ENCODE measurements at places on chromosomes 11 and 22. TPM values are rescaled to one million over a fixed set of nuclear protein-coding genes. Genes with fewer than 3 reads are reported as not detected.

The MYEOV gene
- total RNA-seq = not detected

DNA sequence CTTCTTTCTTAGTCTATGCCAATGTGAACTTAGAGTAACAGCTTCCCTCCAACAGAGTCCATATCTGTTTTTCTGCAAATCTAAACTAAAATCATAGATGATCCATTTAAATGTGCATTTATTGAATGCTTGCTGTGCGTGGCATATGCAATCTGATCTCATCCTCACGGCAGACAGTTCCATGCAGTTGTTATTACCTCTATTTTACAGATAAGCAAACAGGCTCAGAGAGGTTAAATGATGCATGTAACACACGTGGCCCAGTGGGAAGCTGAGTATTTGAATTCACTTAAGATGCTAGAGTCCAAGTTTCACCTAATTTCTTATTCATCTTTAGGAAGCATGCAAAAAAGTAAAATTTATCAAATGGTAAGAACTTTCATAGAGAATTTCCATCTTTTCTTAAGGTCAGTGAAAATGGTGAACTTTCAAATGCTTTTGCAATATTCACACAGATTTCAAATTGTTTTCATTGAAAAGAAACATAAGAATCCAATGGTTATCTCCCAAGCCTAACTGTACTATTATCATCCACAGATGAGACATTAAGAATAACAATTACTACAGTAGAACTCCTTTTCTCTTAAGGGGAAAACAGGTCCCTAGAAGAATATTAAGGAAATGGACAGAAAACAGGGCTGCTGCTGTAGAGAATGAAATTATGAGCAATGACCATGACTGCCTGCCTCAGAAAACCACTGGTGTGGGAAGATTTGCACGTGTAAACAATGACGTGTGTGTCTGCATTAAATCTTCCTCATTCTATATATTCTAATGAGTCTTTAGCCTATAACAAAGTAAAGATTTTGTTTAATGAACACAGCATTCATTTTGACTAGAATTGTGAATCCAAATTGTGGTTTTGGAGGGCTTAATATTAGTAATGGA is 1171.3 kb downstream of the LRRC4C start:
- H3K4me1 ChIP-seq = no peaks in the 10 kb centered on the region
- H3K36me3 ChIP-seq = no peaks in the 10 kb centered on the region
- H3K27ac ChIP-seq = no peak overlapping the region
- DNase-seq = no peak
- H3K27me3 ChIP-seq = no peaks in the 10 kb centered on the region

DNA sequence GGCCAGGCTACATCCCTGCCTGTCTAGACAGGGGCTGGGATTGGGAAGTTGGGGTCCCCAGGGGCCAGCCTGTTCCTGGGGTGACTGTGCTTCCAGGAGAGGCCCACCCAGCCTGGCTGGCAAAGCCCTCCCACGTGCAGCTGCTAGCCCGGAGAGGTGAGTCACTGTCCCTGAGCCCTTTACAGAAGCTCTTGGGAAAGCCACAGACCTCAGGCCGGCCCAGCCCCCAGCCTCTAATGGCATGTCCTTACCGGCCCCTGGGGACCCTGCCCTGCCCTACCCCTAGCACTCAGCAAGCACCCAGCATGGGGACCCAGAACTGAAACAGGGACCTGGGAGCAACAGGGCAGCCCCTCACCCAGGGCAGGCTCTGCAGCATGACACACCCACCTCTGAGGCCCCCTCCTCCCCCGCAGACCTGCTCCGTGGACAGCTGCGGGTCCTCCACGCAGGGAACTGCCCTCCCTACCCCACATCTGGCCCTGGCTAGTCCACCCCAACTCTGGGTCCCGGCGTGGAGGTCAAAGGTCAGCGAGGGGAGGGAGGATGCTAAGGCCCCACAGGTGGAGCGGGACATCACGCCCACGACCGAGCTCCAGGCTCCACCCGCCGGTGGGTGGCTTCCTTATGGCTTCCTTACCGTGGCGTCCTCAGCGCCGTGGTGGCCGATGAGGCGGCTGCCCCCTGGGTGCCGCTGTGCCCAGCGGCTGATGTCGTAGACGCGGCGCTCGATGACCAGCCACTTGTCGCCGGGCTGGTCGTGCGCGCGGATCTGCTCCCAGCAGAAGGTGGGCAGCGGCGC is 615 bp downstream of the FADS3 start:
- H3K27me3 ChIP-seq = no peaks in the 10 kb centered on the region
- H3K27ac ChIP-seq = peak overlapping the region; percentile 96
- DNase-seq = peak; percentile 89

GRCh38 chr22:45602004-45602733 is 69.5 kb upstream of the ATXN10 start:
- H3K27me3 ChIP-seq = no peaks in the 10 kb centered on the region
- peaks cover 5% of the 10 kb centered on the region for H3K36me3 ChIP-seq
- no peak overlapping the region for H3K4me3 ChIP-seq
- no peak for DNase-seq
- no peaks in the 10 kb centered on the region for H3K4me1 ChIP-seq

- H3K4me3 ChIP-seq = no peak overlapping the region
- H3K27ac ChIP-seq = no peak overlapping the region
- no peak for DNase-seq
- no peaks in the 10 kb centered on the region for H3K36me3 ChIP-seq
- no peaks in the 10 kb centered on the region for H3K4me1 ChIP-seq
These were observed 12.9 kb upstream of the MRGPRE start for GRCh38 chr11:3245071-3245470.

The AP2A2 gene
- 41.7 TPM for total RNA-seq

DNA sequence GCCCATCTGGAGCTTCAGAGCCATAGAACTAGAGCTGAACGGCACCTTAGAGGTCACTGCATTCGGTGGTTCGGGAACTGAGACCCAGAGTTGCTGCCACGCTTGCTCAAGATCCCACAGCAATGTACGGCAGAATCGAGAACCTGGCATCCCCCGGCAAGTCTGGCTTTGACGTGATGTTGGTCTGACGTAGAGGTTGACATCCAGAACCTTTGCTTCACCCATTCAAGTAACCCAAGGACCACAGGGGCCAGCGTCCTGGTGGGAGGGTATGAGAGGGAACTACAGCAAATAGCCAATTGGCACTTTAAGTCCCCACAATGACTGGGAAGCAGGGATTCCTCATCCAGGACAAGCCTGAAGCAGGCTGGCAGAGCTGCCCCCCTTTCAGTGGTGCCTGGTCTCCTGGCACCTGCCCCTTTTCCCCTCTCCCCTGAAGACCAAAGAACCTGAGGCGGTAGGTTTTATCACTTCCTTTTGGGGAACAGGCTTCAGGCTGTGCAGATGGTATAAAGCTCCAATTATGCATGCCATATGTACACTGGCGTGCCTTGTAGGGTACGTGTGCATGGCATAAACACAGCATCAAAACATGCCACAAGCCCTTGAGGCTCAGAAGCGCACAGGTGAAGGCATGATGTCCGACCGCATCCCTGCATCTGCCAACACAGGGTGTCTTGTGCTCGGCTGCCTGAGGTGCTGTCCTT is 15.3 kb upstream of the TEF start:
- peak; percentile 61 for DNase-seq
- H3K4me3 ChIP-seq = peak overlapping the region; percentile 47

The PLEKHB1 gene
- 13.0 TPM for total RNA-seq

- H3K4me3 ChIP-seq = no peak overlapping the region
- H3K27ac ChIP-seq = peak overlapping the region; percentile 71
- H3K27me3 ChIP-seq = no peaks in the 10 kb centered on the region
These were observed 99.5 kb downstream of the CCDC81 start for GRCh38 chr11:86473991-86474833.

DNA sequence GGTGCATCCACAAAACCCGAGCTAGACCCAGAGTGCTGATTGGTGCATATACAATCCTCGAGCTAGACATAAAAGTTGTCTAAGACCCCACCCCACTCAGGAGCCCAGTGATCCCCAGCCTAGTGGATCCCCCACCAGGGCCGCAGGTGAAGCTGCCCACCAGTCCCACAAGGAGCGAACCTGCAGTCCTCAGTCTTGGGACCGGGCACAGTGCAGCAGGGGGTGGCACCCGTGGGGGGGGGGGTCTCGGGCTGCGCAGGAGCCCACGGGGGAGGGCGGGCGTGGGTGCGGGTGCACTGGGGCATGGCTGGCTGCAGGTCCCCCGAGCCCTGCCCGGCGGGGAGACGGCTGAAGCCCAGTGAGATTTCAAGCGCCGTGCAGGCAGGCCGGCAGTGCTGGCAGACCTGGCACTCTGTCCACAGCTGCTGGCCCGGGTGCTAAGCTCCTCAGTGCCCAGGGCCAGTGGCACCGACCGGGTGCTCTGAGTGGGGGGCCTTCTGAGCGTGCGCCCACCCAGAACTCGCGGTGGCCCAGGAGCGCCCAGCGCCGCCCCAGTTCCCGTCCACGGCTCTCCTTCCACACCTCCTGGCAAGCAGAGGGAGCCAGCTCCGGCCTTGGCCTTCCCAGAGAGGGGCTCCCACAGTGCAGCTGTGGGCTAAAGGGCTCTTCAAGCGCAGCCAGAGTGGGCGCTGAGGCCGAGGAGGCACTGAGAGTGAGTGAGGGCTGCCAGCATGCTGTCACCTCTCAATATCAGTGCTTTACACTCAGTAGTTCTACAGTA is 989.1 kb downstream of the FAM181B start:
- no peaks in the 10 kb centered on the region for H3K4me1 ChIP-seq
- no peak for DNase-seq
- no peak overlapping the region for H3K4me3 ChIP-seq
- no peaks in the 10 kb centered on the region for H3K27me3 ChIP-seq

DNA sequence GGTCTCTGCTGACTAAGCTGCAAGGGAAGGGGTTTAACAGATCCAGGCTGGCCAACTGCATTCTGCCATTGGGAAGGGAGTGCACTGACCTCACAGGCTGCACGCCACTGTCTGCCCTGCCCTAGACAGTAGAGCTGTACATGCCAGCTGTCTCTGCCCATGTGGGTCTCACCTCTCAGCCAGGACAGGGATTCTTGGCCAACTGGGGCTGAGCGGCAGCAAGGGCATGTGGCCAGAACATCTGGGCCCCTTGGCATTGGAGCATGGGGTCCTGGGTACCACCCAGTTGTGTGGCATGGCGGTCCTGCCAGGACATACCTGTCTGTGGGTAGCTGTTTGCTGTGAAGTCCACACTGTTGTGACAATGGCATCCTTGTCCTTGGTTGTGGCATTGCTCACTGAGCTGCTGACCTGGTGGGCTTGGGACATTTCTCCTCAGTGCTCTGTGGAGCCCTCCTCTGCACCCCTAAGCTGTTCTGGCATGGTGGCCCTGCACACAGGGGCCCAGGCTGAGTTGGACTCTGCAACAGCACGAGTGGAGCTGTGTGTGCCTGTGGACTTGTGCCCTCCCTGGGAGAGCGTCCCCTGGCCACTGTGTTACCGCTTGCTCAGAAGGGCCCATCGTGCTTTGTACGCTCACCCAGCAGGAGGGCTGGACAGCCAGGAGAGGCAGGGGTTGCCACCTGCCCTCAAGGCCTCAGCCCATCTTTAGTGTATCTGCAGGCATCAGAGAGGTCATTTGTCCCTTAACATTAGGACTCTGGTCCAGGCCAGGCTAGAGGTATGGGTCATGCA is 46.7 kb downstream of the MED15 start:
- H3K27me3 ChIP-seq = no peaks in the 10 kb centered on the region
- peaks cover 17% of the 10 kb centered on the region for H3K36me3 ChIP-seq
- peak overlapping the region; percentile 86 for H3K27ac ChIP-seq
- H3K4me1 ChIP-seq = no peaks in the 10 kb centered on the region
- no peak for DNase-seq

DNA sequence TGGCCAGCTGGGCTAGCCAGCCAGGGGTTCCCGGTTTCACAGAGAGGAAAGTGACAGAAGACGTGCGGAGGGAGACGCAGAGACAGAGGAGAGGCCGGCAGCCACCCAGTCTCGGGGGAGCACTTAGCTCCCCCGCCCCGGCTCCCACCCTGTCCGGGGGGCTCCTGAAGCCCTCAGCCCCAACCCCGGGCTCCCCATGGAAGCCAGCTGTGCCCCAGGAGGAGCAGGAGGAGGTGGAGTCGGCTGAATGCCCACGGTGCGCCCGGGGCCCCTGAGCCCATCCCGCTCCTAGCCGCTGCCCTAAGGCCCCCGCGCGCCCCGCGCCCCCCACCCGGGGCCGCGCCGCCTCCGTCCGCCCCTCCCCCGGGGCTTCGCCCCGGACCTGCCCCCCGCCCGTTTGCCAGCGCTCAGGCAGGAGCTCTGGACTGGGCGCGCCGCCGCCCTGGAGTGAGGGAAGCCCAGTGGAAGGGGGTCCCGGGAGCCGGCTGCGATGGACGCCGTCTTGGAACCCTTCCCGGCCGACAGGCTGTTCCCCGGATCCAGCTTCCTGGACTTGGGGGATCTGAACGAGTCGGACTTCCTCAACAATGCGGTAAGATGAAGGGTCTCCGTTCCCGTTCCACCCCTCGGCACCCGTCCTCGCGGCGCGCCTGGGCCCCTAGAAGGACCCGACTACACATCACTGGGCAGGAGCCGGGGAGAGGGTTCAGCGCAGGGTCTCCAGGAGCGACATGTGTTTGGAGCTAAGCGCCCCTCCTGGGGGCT is at the start of gene CREB3L1:
TSS of gene CREB3L1 (plus strand) at position 41 of the 765 bp plus-strand sequence. CDS start at position 491, 450 bp downstream.
- DNase-seq = no peak
- no peaks in the 10 kb centered on the region for H3K36me3 ChIP-seq
- H3K4me1 ChIP-seq = peaks cover 83% of the 10 kb centered on the region

DNA sequence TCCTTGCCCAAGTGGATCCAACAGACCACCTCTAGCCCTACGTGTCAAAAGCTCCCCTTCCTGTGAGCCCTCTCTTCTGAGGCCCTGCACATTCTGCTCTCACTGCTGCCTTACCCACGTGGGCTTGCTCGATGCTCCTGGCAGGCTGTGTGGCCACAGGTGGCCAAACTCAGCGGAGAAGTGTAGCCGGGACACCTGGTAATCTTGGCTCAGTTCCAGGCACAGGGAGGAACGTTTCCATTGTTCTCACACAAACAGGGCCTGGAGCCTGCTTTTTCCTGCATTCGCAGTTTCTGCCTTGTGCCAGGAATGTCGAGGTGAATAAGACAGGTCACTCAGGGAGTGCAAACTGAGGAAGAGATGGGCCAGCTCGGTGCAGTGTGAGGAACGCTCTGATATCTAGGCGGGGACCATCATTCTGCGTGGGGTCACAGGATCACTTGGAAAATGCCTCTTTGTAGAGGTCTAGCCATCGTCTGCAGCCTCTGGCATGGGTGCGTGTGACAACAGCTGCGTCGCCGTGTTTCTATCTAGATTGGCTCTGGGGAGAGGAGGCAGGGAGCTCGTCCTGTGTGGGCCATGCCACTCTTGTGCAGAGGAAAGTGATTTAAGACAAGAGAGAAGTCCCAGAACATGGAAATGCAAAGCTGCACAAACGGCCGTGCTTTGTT is 127.6 kb upstream of the PARVA start:
- no peak for DNase-seq
- no peak overlapping the region for H3K27ac ChIP-seq
- H3K4me3 ChIP-seq = no peak overlapping the region
- no peaks in the 10 kb centered on the region for H3K27me3 ChIP-seq
- H3K36me3 ChIP-seq = peaks cover 48% of the 10 kb centered on the region

GRCh38 chr11:57566905-57567514 is 462 bp downstream of the UBE2L6 start:
- no peaks in the 10 kb centered on the region for H3K4me1 ChIP-seq
- H3K27me3 ChIP-seq = no peaks in the 10 kb centered on the region
- H3K36me3 ChIP-seq = no peaks in the 10 kb centered on the region
- H3K27ac ChIP-seq = peak overlapping the region; percentile 80
- DNase-seq = no peak
- H3K4me3 ChIP-seq = peak overlapping the region; percentile 53

- no peak overlapping the region for H3K4me3 ChIP-seq
- no peak for DNase-seq
- no peaks in the 10 kb centered on the region for H3K27me3 ChIP-seq
- peaks cover 6% of the 10 kb centered on the region for H3K4me1 ChIP-seq
These were observed 28.7 kb upstream of the RTL6 start for GRCh38 chr22:44526779-44527126.

The HPX gene
- 0.20 TPM for total RNA-seq

Measured in right atrium auricular region (tissue), 2 donors.